HCT116 (cell line): ENCODE measurements at places on chromosomes 4 and X. TPM values are rescaled to one million over a fixed set of nuclear protein-coding genes. Genes with fewer than 3 reads are reported as not detected.

GRCh38 chr4:177229331-177229730, 80.3 kb upstream of the NEIL3 start:
- H3K4me1 ChIP-seq = no peaks in the 10 kb centered on the region
- DNase-seq = no peak
- H3K4me3 ChIP-seq = no peak overlapping the region
- no peaks in the 10 kb centered on the region for H3K36me3 ChIP-seq
- H3K27ac ChIP-seq = no peak overlapping the region
- no peaks in the 10 kb centered on the region for H3K27me3 ChIP-seq

- H3K27ac ChIP-seq = no peak overlapping the region
- no peaks in the 10 kb centered on the region for H3K27me3 ChIP-seq
- no peak for DNase-seq
Observed at GRCh38 chr4:37461801-37462200, 217.3 kb downstream of the NWD2 start.

- H3K36me3 ChIP-seq = peaks cover 25% of the 10 kb centered on the region
- H3K27ac ChIP-seq = no peak overlapping the region
- H3K4me1 ChIP-seq = no peaks in the 10 kb centered on the region; the same call in 1 of the 2 replicates
- no peak overlapping the region for H3K4me3 ChIP-seq
- no peaks in the 10 kb centered on the region for H3K27me3 ChIP-seq
Observed at GRCh38 chr4:770022-770421, 55.9 kb downstream of the CPLX1 start.

DNA sequence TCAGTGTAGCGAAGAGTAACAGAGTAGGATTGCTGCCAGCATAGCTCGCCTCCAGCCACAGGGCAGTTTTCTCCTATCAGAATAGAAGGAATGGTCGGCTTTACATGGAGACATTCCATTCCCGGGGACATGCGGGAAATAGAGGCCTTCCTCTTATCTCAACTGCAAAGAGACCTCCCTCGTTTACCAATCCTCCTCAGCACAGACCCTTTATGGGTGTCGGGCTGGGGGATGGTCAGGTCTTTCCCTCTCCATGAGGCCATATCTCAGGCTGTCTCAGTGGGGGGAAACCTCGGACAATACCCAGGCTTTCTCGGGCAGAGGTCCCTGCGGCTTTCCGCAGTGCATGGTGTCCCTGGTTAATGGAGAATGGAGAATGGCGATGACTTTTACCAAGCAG, 285.0 kb downstream of the ASMT start:
- H3K4me1 ChIP-seq = peaks cover 14% of the 10 kb centered on the region
- H3K27ac ChIP-seq = no peak overlapping the region
- H3K27me3 ChIP-seq = no peaks in the 10 kb centered on the region

GRIA3 gene
- total RNA-seq = not detected

- no peak overlapping the region for H3K4me3 ChIP-seq
- H3K27me3 ChIP-seq = no peaks in the 10 kb centered on the region
- H3K36me3 ChIP-seq = no peaks in the 10 kb centered on the region
- DNase-seq = no peak
Observed at GRCh38 chr4:85780664-85781063, 305.7 kb downstream of the ARHGAP24 start.

DNA sequence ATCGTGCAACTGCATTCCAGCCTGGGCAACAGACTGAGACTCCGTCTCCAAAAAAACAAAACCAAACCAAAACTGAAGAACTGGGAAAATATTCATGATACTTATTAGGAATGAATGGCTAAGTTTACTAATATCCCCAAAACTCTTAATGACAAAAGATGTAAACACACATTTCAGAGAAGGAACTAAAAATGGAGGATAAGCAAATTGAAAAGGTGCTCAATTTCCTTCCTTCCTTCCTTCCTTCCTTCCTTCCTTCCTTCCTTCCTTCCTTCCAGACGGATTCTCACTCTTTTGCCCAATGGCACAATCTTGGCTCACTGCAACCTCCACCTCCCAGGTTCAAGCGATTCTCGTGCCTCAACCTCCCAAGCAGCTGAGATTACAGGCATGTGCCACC, 44.4 kb upstream of the CDKN2AIP start:
- H3K4me3 ChIP-seq = no peak overlapping the region
- peaks cover 6% of the 10 kb centered on the region; the same call in 1 of the 2 replicates for H3K4me1 ChIP-seq
- H3K27ac ChIP-seq = no peak overlapping the region
- no peaks in the 10 kb centered on the region for H3K36me3 ChIP-seq
- no peaks in the 10 kb centered on the region for H3K27me3 ChIP-seq
- no peak for DNase-seq

GRCh38 chrX:129648514-129649267, 6.1 kb downstream of the APLN start:
- no peak overlapping the region for H3K27ac ChIP-seq
- no peaks in the 10 kb centered on the region for H3K36me3 ChIP-seq
- DNase-seq = no peak
- H3K4me3 ChIP-seq = no peak overlapping the region

GRCh38 chrX:33970028-33970967, 161.8 kb downstream of the FAM47A start:
- no peaks in the 10 kb centered on the region for H3K27me3 ChIP-seq
- no peak for DNase-seq
- H3K36me3 ChIP-seq = no peaks in the 10 kb centered on the region

CXCL9 gene
- not detected for total RNA-seq

DNA sequence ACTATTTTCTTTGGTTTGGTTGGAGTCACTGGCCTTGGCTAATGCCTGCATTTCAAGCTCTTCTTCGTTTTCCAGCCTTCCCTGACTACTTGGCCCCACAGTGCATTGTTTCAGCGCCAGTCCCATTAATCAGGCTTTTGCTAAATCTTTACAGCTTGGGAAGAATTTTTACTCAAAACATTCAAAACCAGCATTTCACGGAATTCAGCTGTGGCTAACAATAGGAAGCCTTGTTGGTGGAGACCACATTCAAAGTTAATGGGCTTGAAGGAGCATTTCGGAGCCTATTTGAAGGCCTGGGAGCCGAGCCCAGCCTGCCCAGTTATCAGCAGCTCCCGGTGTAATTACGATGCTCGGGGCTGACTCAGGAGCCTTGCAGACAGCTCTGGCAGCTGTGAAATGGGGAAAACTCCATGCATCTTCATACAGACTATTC, 30.8 kb upstream of the VCX2 start:
- H3K27me3 ChIP-seq = no peaks in the 10 kb centered on the region
- H3K27ac ChIP-seq = no peak overlapping the region
- H3K36me3 ChIP-seq = no peaks in the 10 kb centered on the region
- H3K4me1 ChIP-seq = no peaks in the 10 kb centered on the region

GRCh38 chr4:141727420-141727819, 91.0 kb downstream of the IL15 start:
- H3K36me3 ChIP-seq = no peaks in the 10 kb centered on the region
- H3K4me3 ChIP-seq = no peak overlapping the region
- no peak overlapping the region for H3K27ac ChIP-seq
- H3K27me3 ChIP-seq = no peaks in the 10 kb centered on the region
- no peak for DNase-seq
